ENCODE measurements at places on chromosomes 12 and 14.
A peak's percentile ranks its signal among the peaks of the same experiment; 100 is the strongest.

- no peak for DNase-seq
These were observed 112.7 kb downstream of the SCARB1 start for GRCh38 chr12:124750787-124751471.

- DNase-seq, result no peak
These were observed 48.4 kb downstream of the DDX51 start for GRCh38 chr12:132095520-132096409.

DNA sequence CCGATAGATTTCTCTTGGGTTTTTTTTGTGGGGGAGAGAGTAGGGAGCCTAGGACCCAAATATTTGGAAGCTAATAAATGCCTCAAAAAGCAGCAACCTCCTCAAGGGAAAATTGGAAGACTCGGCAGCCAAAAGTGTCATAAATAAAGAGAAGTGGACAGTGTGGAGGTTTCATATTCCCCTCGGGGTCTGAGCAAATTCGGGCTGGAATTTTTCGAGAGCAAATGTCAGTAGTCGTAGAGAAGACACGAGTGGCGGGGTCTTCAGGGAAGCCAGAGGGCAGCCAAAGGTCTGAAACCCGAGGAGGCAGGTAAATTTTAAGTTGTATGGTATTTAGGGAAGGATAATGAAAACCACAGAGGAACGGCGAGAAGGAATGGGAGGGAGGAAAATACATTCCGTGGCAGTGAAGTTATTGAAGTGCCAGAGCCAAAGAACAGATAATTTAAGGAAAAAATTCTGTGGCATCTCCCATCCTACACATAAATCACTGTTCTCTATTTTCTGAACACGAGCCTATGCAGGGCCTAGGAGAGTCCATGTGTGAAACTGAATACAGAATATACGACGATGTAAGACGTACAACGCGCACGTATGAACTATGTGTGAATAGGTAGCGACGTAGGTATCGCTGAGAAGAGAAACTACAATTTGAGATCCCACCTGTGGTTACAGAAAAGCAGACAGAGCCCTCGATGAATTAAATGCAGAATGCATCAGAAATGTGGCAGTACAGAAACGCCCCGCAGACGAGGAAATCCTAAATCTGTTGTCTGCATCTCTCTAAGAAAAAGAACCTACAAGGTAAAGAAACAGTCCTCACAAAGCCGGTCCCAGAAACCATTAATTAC is 12.9 kb downstream of the BCL11B start:
- DNase-seq, result peak; percentile 66

DNA sequence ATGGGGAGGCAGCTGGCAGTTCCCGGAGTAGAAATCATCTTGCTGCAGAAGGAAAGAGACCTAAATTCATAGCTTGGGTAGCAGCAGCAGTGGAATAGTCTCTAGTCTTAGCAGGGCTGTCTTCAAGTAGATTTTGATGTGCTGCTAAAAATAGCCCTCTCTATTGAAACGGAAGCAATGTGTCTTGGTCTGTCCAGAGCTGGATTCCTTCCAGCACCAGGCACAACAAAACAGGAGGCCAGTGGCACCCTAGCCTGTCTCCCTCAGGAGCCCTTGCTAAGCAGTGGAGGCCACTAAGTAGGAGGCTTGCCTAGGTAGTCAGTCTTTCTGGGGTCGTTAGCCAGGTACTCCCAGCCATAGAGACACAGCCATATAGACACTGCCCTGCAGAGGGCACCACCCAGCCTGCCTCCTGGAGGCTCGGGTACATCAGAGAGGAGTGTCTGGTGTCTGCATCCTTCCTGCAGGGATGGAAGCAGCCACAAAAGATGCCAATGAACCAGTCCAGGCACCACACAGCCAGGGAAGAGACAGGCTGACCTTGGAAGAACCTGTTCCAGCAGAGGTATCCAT is 97.5 kb downstream of the CRACR2A start:
- DNase-seq, result peak; percentile 11

GRCh38 chr12:108634341-108634751 is 652 bp upstream of the SELPLG start:
- no peak for DNase-seq

- peak; percentile 79 for DNase-seq
These were observed 11.2 kb downstream of the MAP4K5 start for GRCh38 chr14:50520947-50521815.

DNA sequence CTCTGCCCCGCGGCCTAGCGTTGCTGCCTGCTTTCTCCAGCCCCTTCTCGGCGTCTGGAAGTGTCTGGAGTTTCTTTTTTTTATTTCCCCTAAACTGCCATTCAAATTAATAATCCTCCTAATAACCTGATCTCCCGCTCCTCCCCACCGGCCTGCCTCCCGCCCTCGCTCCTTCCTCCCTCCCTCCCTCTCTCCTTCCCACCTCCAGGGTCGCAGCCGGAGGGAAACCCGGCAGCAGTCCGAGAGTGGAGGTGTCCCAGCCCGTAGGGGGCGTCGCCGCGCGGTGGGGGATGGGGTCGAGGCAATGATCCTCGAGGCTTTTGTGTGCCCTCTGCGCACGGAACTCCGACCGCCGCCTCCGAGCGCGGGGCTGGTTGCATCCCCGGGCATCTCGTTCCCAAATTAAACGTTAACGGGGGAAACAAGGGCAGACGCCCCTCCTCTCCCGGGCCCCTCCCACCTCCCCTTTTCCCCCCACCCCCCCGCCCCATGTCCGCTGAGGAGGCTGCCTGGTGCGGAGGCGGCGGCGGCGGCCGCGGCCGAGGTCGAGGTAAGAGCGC is 1.0 kb upstream of the SOCS2 start:
- peak; percentile 71 for DNase-seq

DNA sequence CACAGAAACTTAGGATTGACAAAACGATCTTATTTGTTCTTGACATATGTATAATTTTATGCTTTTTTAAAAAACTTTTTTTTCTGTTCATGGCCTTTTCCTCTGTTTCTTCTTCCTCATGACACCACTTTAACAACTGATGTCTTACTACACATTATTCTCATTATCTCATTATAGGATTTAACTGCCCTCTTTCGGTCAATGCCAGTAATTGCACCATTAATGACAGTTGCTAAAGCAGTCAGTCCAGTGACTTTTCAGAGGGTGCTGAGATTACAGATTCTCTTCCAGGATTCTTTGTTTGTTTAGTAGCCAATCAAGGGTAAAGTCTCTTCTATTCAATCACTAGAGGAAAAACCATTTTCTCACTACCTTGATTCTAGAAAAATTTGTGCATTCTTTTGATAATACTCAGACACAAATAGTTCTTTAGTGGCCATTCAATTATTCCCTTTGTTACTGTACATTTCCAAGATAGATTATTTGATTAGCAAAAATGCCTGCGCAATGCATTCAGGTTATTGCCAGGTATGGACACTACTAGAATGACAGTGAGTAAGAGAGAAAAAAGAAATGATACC is 50.1 kb downstream of the KLRG1 start:
- DNase-seq, result peak; percentile 32

- DNase-seq, result no peak
These were observed 340.1 kb upstream of the FKBP4 start for GRCh38 chr12:2454601-2455177.

DNA sequence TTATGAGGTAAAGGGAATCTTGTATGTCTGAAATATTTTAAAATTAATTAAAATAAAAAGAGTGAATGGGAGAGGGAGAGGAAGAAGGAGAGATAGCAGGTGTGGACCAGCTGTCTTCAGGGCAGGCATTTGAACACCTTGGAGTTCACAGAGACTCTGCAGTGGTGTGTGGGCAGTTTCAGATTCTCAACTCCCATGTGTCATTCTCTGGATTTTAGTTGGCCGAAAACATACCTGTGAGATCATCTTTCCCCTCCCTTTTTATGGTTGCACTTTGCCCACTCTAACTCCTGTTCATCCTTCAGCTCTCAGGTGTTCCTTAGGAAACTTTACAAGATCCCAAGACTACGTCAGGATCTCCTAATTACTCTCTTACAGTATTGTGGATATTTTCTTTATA is 108.1 kb downstream of the ERC1 start:
- DNase-seq, result no peak

GRCh38 chr12:100899301-100899700 is 104.7 kb downstream of the ANO4 start:
- DNase-seq, result no peak

- no peak for DNase-seq
These were observed 597.3 kb downstream of the NRXN3 start for GRCh38 chr14:78767436-78767835.

GRCh38 chr14:96100161-96101064 is 61.3 kb downstream of the C14orf132 start:
- peak; percentile 78 for DNase-seq

GRCh38 chr12:101727098-101727497 is 12.2 kb downstream of the SYCP3 start:
- DNase-seq, result no peak

GRCh38 chr12:65656891-65657351 is 167.4 kb upstream of the HMGA2 start:
- peak; percentile 100 for DNase-seq

GRCh38 chr14:61652526-61653262 is 42.6 kb upstream of the HIF1A start:
- peak; percentile 42 for DNase-seq

- no peak for DNase-seq
These were observed 15.0 kb upstream of the ORAI1 start for GRCh38 chr12:121611306-121611705.

DNA sequence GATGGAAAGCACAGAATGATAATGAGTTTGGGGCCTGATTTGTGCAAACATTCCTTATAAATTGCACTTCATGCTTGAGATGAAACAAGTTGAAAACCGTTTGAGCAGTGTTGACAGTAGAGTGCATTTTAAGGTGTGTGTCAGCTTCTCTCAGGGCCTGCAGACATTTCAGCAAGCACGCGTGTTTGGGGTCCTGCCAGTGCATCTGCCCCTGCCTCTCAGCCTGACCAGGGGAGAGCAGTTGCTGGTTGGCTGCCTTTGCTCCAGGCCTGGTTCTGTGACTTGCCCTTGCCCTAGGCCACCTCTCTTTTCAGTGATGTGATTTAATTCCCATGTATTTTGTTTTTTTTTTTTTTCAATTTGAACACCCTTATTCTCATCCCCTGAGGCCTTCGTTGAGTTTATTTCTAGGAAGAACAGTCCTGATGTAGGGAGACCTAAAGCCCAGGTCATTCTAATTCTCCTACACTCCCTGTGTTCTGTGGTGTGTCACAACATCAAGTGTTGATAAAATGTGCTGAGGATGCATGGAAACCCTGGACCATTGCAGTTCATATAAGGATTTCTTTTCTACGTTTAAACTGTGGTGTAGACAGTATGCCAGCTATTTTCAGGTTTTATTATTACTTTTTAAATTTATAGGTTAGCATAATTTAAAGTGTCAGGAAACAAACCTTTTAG is 40.1 kb upstream of the AMN start:
- no peak for DNase-seq

DNA sequence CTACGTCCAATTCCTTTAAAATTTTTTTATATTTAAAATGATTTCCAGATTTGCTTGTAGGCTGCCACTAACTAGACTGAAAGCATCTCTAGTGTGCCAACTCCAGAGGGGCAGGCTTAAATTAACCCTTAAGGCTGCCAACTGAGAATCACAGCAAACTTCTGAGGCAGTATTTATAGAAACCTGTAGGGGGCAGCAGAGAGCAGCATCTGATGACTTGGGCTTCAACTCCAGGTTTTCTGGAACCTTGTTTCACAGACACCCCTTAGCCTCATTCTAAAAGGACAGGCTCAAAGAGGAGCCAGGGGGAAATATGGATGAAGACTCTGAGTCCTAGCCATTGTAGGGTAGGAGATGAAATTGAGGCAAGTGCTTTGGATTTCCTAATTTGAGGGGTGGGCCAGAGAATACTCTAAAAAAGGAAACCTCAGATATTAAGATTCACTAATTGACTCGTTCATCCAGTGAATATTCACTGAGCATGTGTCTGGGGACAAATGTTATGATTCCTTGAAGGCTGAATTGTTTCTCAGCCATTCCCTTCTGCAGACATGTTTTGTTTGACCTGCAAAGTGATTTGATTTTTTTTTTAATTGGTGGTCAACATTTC is 63.3 kb upstream of the HSPB8 start:
- DNase-seq, result peak; percentile 28

DNA sequence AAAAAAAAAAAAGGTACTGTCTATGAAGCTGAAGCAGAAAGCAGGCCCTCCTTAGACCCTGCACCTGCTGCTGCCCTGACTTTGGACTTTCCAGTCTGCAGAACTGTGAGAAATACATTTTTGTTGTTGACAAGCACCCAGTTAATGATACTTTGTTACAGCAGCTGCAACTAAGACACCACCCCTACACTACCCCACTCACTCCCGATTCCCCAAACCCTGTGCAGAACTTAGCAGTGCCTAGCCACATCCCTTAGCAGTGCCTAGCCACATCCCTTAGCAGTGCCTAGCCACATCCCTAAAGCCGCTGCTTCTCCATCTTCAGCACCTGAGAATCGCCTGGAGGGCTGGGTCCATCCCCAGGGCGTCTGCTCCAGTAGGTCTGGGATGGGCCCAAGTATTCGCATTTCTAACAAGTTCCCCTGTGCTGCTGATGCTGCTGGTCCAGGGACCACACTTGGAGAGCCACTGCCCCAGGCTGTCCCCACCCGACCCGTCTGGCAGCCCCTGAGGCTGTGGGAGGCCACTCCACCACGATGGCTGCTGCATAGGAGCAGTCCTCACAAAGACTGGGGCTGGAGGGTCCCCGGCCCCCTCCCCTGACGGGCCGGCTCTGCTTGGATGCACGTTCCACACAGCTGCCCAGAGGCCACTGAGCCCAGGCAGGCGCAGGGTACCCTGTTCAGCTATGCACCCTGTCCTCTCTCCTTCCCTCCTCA is 10.8 kb upstream of the PPP1R13B start:
- no peak for DNase-seq

DNA sequence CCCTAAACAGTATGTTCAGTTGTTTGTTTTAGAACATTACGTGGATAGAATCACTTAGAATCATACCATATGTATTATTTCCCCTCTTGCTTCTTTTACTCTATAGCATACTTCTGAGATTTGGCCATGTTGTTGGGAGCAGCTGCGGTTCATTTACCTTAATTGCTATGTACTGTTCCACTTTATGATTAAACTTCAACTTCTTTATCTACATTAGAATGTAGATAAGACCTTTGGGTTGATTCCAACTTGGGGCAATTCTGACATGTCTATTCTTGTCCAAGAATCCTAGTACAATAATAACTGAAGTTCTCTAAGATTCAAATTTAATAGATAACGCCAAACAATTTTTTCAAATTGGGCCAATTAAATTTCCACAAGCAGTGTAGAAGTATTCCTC is 80.7 kb downstream of the GRIN2B start:
- no peak for DNase-seq

GRCh38 chr14:63343878-63344277 is 25.1 kb upstream of the GPHB5 start:
- DNase-seq, result peak; percentile 64

- no peak for DNase-seq
These were observed 49.1 kb downstream of the CYP46A1 start for GRCh38 chr14:99733211-99733539.

DNA sequence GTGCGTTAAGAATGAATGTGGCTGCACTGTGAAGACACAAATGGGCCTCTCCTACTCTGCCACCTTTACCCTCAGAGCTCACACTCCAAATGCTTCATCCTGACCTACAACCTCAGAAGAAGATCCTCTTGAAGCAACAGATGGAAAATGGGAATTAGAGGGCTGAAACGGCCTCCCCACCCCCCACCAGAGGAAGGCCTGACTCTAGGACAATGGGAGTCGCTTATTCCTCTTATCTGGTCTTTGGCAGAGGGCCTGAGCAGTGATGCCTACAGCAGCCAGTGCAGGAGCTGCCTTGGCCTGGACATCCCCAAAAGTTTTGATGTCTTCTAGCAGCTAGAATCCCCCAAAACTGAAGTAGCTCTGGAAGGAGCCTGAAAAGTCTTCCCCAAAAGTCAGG is 29.2 kb downstream of the BTBD7 start:
- DNase-seq, result no peak

GRCh38 chr12:1474041-1474573 is 120.3 kb downstream of the FBXL14 start:
- peak; percentile 99 for DNase-seq

GRCh38 chr14:103710771-103711377 is 4.4 kb downstream of the XRCC3 start:
- DNase-seq, result no peak

Data from fibroblast of skin of right quadriceps (primary cell).